ENCODE measurements at places on chromosomes 5 and 9.

DNA sequence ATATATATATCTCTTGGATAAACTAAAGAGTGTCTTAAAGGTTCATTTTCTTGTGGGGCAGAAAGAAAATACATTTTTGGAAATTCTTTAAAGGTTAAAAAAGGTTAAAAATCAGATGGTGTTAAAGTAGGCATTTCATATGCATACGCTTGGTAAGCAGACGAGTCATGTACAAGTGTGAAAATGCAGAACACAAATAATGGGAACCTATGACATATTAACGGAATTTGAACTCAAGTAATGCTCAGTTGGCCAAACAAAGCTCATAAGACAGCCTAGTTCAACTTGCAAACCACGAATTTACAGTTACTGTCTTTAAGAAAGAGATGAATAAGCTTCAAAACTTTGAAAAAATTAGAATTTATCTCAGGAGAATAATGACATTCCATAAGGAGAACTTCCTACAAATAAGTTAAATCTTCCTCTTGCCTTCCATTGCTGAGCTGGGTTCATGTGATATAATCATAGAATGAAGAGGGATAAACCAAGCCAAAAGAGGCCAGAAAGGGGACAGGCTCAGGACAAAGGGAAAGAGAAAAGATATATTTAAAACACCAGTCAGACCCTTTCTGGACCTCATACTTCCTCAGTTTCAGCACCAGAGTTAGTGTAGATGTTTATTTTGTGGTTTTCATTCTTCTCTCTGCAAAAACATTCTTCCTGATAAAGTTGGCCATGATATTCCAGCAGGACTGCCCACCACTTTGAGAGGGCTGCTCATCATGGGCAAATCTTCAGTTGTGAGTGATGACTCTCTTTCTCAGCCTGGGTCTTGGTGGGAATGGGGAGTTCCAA is 256.7 kb upstream of the CD180 start:
- no peak for DNase-seq

- no peak for DNase-seq
Observed at GRCh38 chr9:116394894-116395698, 241.5 kb downstream of the PAPPA start.

- DNase-seq = no peak
Observed at GRCh38 chr5:5615569-5615968, 193.1 kb downstream of the ICE1 start.

- DNase-seq = no peak
Observed at GRCh38 chr9:24698881-24699518, 153.3 kb upstream of the IZUMO3 start.

DNA sequence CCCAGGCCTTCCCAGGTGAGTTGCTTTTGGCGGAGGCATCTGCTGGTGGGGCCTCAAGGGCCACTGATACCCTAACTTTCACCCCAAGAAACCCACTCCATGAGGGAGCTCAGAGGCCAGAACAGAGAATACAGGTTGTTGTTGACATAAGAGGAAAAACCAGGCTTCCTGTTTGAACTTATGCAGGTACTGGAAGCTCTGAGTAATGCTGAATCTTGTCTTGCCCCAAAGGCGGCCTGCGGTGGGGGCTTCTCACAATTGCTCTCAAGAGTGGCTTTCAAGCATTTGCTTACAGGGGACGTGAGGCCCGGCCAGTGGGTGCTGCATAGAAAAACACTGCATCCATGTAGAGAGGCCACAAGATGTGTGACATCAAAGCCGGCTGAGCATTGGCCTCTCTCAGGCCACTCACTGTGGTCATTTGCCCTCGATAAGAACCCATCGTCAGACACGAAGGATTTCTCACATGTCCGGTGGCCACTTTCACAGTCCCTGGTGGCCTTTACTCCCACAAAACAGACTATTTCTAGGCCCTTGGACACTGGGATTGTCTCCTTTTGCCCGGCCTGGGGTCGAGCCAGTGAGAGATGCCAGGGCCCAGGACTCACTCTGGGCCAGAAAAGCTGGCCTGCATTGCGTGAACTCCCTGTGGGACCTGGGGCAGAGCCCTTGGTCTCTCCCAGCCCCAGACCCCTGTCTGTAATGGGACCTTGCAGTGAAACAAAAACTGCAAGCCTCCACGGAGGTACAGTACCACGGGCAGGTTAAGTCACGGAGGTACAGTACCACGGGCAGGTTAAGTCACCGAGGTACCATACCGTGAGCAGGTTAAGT is 34.5 kb upstream of the TCF7 start:
- no peak for DNase-seq

GRCh38 chr5:30604648-30605262 is 588.7 kb upstream of the CDH6 start:
- DNase-seq = no peak

DNA sequence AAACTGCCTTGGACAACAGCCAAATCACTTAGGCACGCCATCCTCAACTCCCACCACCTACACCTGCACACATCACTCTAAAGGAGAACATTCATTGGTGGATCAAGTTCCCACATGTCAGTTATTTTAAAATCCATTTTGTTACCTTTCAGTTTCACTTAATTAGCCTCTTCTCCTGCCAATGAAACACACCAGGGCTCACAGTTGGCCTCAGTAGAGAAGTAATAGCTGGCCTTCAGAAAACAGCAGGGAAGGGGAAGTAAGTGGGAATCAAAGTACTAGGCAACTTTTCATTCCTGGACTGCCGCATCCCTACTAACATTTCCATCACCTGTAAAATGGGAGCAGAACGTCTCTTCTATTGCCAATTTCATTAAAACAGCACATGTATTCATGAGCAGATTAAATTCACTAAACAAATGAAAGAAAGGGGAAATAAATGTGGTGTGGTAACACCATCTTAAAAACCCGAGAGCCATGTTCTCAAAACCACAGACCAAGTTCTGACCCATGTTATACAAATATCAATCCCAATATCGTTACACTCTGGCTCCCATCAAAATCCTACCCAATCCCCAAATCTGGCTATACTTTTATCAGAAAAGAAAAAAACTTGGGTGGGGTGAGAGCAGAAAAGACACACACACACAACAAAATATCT is 1.7 kb downstream of the SIL1 start:
- DNase-seq = no peak

DNA sequence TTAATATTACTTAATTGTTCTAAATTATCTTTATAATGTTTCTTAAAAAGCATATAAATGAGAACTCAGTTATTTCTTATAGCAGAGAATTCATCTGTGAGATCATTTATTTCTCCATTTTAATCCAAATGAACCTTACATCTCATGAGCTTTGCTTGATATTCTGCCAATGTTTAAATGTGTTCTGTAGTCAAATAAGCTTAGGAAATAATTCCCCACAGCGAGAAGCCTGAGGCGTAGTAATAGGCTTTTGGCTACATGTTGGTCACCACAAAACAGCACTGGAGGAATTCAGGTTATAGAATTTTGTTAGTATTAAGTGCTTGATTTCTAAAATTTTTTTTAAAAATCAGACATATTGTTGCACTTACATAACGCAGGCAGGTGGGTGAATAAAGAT is 585.3 kb upstream of the RORB start:
- DNase-seq = no peak

DNA sequence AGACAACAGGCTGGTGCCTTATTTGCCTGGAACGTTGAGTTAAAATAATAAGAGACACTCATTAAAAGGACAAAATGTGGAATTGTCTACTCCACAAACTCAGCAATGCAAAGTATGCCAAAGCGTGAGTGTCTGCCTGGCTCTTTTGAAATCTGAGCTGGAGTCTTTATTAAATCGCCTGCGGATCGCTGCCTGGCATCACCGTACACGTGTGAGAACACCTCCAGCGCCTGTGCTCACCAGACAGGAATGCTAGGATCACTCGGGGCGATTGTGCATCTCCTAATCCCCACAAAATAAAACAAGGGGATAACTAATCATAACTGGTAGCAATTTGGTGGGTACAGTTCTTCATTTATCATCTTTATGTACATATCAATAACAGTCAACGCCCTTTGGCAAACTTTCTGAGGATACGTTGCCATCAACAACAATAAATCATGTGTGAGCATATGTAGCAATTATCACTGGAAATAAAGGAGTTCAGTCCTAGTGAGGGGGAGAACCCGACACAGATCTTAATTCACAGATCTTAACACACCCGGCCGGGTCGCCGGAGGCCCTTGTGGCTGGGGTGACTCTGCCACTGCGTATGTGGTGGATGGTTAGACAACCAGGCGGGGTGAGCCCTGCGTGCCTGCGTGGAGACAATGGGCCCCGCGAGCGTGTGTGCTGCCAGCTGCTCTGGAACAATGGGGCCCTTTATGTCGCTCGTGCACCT is 284.9 kb upstream of the IRX1 start:
- no peak for DNase-seq

DNA sequence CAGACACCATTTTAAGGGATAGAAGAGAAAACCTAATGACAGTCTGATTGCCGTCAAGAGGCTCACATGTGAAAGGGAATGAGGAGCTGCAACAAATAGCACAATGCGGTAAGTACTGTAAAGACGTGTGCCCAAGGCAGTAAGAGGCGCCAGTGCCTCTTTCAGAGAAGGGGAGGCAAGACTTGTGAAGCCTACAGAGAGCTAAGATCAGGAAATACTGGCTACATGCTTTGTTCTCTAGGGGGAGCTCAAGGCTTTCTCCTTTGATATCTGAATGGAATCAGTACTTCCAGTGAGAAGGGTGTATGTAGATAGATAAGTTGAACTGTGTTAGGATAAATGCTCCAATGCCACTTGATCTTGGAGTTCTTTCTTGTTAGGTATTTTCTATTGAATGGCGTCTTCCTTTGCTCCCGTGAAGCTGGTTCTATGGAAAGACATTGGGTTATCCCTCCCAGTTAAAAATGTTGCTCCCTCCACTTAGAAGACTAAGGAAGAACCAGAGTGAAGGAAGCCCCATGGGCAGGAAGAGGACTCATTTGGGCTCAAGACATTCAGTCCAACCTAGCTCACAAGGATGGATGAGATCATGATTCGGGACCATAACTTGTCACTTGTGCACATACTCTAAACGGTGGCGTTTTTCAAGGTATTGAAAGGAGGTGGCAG is 23.5 kb upstream of the ALDOB start:
- DNase-seq = no peak

DNA sequence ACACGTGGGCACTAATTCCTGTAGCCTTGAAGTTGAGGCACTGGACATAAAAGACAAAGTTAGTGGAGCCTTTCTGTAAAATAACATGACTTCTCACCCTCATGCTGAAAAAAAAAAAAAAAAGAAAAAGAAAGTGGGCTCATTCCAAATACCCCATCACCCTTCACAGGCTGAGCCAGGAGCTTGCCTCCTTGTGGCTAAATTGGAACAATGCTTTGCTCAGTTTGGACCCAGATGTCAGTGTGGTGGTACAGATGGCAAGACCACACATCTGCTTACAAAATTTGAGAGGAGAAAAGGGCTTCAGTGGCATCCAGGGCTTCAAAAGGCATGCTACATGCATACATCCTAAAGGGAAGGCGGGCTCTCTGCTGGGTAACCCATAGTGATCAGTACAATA is 342.8 kb downstream of the EBF1 start:
- no peak for DNase-seq

- DNase-seq = no peak
Observed at GRCh38 chr9:115121181-115121580, 3.2 kb upstream of the TNC start.

DNA sequence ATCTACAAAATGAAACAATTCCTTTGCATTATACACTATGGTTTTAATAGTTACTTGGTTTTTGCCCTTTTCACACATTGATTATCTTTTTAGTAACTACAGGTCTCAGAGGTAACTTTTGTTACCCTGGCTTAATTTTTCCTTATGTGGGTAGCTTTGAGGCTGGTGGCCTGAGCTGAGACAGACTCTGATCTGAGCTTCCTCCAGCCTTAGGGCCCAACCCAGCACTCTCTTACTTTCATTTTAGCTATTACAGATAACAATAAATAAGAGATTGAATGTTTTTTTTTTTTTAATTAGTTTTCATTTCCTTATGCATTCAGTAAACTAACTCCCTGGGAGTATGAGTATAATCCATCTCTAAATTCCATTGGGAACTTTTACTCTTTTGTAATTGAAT is 15.1 kb upstream of the OXCT1 start:
- DNase-seq = no peak

DNA sequence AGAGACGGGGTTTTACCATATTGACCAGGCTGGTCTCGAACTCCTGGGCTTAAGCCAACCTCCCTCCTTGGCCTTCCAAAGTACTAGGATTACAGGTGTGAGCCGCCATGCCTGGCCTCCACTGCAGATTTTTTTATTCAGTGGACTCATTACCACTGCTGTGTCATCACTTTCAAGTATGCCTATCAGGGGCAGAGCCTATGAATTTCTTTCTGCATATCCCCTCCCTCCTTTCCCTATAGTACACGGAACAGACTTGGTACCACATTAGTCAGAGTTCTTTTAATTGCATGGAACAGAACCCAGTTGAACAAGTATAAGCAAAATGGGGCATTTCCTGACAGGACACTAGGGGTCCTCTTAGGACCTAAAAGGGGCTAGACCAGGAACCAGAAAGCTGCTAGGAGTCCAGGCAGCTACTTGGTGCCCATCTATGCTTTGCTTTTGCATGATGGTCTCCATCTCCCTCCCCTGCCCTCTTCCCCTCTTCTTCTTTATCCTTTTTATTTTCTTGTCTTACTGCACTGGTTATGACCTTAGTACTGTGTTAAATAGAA is 5.8 kb downstream of the BSPRY start:
- DNase-seq = no peak

DNA sequence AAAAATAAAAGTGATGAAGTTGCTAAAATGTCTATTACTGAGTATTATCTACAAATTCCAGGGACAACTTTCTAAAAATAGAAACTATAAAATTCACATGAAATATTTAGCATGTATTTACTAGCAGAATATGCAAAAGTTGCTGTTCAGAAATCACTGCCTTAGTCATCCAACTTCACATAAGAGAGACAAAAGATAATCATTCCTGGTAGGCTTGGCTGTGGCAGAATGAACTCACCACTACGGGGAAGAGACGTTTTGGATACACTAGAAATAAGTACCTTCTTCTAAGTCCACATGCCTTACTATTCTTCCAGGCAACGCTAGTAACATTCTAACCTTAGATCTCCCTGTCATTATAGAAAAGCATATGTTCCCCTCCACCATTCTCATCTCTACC is 272.2 kb downstream of the BNC2 start:
- no peak for DNase-seq

DNA sequence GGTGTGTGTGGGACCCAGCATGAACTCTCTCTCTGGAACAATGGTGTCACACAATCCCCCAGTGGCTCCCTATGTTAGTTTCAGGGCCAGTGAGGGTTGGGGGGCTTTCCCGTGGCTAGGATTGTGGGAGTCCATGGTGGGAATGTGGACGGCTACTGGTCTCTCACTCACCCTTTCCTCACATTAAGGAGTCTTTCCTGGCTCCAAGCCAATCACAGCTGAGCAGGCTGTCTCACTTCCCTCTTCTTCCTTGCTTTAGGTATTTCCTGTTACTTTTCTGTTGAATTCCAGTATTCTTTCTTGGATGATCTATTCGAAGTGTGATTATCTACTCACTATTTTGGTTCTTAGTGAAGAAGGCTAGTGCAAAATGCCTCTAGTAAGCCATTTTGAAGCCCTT is 324.4 kb upstream of the MPDZ start:
- DNase-seq = no peak

DNA sequence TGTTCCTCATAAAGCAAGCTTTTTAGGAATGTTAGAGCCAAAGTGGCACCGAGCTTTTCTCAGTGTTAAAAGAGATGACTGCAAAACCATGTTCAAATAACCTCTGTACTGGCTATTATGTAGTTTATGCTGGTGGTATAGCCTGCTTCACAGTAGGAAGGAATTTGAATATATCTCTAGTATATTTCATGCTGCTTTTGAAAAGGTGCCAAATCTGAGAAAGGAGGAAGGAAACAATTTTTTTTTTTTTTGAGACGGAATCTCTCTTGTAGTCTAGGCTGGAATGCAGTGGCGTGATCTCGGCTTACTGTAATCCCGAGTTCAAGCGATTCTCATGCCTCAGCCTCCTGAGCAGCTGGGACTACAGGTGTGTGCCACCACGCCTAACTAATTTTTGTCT is 13.5 kb downstream of the CREBRF start:
- DNase-seq = no peak

All from stimulated activated effector memory CD8-positive, alpha-beta T cell treated with anti-CD3 and anti-CD28 coated beads, Interleukin-12 subunit alpha, Interleukin-12 subunit beta, amount 100 ng/mL, for 72 hours (primary cell).